T-cell (primary cell): ENCODE measurements at places on chromosomes 16 and 17.

GRCh38 chr17:39946551-39947330 is 16.1 kb upstream of the GSDMA start:
- H3K4me3 ChIP-seq, result no peak overlapping the region
- no peaks in the 10 kb centered on the region for H3K36me3 ChIP-seq
- no peak for DNase-seq

DNA sequence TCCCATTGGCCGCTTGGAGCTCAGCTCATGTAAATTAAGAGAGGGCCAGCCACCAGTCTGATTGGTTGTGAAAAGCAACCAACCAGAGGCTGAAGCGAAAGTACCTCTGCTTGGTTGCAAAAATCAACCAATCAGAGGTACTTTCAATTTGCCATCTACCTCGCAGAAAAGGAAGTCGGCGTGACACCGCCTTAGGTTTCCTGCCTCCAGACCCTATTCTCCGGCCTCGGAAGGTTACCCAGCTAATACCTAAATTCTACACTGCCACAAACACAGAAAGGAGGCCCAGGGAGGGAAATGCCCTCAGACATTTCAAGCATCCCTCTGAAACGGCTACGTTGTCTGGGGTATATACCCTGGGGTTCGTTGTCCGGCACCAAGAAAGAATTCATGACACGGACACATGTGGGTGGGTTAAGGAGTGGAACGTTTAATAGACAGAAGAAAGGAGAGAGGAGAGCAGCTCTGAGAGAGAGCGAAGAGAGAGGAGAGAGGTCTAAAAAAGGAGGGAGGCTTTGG is 481.3 kb downstream of the TMEM114 start:
- H3K27ac ChIP-seq, result no peak overlapping the region
- H3K36me3 ChIP-seq, result no peaks in the 10 kb centered on the region
- DNase-seq, result no peak
- no peak overlapping the region for H3K4me3 ChIP-seq
- no peaks in the 10 kb centered on the region for H3K27me3 ChIP-seq
- H3K4me1 ChIP-seq, result no peaks in the 10 kb centered on the region

DNA sequence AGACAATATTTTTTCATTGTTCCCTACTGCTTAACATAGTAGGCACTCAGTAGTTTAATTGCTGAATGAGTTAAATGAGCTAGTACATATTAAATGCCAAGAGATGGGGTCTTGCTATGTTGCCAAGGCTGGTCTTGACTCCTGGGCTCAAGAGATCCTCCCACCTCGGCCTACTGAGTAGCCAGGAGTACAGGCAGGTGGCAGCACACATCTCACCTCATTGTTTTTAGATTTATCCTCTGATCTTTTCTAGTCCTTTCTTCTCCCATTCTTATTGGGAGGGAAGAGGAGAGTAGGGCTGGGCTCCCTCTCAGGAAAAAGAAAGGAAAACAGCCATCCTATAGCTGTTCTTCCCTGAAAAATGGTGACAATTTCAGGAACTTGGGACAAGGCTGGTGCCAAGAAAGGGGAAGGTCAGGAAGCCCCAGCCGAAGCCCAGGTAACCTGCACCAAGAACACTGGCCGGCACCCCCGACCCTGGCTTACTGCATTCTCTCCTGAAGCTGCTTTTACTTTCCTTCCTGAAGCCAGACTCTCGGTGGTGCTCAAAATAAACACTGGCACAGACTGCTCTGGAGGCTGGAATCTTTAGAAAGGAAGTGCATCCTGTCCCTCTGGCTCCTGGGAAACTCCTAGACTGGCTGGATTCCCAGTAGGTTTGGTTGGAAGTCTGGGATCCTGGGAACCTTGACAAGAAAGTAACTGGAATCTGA is 2.7 kb downstream of the TNFAIP1 start:
- no peak overlapping the region for H3K4me3 ChIP-seq
- peaks cover 7% of the 10 kb centered on the region for H3K36me3 ChIP-seq

- peaks cover 13% of the 10 kb centered on the region for H3K4me1 ChIP-seq
- H3K4me3 ChIP-seq, result no peak overlapping the region
- no peak overlapping the region for H3K27ac ChIP-seq
- no peaks in the 10 kb centered on the region for H3K27me3 ChIP-seq
- no peaks in the 10 kb centered on the region for H3K36me3 ChIP-seq
- no peak for DNase-seq
Measured at GRCh38 chr17:67136191-67137025, 92.1 kb downstream of the CACNG1 start.

DNA sequence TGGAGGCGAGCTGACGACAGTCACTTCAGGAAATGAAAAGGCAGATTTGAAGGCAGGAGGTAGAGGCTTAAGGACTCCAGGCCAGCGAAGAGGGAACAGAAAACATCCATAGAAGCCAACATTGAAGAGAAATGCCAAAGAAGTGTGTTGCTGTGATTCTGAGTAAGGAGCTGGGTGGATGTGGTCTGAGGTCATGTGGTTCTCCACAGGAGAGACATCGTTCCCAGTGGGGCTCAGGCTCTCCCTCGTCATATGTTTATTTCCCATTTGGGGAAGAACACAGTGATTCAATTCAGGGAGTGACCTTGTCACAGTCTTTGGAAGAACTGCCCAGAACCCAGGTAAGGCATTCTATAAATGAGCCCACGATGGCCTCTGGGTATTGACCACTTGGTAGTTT is 6.6 kb upstream of the PMP22 start:
- H3K27me3 ChIP-seq, result no peaks in the 10 kb centered on the region
- H3K36me3 ChIP-seq, result no peaks in the 10 kb centered on the region
- H3K4me3 ChIP-seq, result no peak overlapping the region
- no peak overlapping the region for H3K27ac ChIP-seq
- no peaks in the 10 kb centered on the region for H3K4me1 ChIP-seq
- DNase-seq, result no peak

DNA sequence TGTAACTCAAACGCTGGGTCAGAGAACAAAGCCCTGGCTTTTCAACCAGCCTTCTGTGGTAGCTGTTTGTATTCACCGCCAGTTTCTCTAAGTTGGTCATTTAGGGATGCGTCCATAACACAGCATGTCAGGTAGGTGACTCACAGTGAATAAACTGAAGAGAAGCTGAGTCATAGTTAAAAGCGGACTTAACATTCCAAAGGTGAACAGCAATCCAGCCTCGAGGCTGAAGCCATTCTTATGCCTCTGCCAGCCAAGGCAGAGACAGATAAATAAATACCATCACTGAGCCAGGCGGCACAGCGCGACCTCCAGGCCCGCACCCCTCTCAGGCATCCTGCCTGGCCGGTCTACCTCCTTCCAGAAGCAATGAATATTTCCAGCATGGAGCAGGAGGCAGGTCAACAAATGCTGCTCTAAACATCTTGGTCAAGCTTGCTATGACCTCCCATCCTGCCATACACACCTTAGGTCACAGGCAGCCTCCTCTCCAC is 12.4 kb upstream of the CACNG4 start:
- no peak overlapping the region for H3K27ac ChIP-seq
- no peak overlapping the region for H3K4me3 ChIP-seq
- no peaks in the 10 kb centered on the region for H3K36me3 ChIP-seq
- H3K4me1 ChIP-seq, result no peaks in the 10 kb centered on the region

DNA sequence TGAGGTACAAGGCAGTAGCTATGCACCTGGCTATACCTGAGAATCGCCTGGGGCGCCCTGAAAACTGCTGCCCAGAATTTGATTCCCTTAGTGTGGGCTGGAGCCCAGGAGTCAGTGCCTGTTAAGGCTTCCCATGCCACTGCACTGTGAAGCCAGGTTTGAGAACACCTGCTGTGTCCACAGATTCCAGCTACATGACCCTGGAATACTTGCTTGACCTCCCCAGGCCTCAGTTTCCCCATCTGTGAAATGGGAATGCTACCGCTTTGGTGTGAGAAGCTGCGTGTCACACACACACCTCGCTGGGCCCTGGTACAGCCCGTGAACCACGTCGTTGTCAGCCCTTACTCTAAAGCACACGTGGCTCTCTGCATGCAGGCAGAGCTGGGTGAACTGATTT is 271.0 kb downstream of the C16orf95 start:
- H3K4me3 ChIP-seq, result no peak overlapping the region
- H3K27ac ChIP-seq, result no peak overlapping the region
- no peaks in the 10 kb centered on the region for H3K4me1 ChIP-seq
- no peaks in the 10 kb centered on the region for H3K36me3 ChIP-seq

- no peaks in the 10 kb centered on the region for H3K27me3 ChIP-seq
- no peak overlapping the region for H3K4me3 ChIP-seq
- peaks cover 58% of the 10 kb centered on the region for H3K36me3 ChIP-seq
- DNase-seq, result no peak
Measured at GRCh38 chr17:73208139-73208827, 15.4 kb downstream of the COG1 start.

- H3K27me3 ChIP-seq, result no peaks in the 10 kb centered on the region
- peak overlapping the region; percentile 5 for H3K27ac ChIP-seq
- no peak overlapping the region for H3K4me3 ChIP-seq
- peaks cover 11% of the 10 kb centered on the region for H3K36me3 ChIP-seq
- H3K4me1 ChIP-seq, result no peaks in the 10 kb centered on the region
- no peak for DNase-seq
Measured at GRCh38 chr17:45293413-45294211, 23.2 kb downstream of the MAP3K14 start.

DNA sequence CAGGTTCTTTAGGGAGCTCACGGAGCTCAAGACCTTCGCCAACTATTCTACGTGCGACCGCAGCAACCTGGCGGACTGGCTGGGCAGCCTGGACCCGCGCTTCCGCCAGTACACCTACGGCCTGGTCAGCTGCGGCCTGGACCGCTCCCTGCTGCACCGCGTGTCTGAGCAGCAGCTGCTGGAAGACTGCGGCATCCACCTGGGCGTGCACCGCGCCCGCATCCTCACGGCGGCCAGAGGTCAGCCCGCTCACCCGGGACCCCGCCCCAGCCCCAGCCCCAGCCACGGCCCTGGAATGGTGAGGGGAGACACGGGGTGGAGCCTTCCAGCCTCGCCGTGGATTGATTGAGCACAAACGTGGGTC is 13.5 kb downstream of the SARM1 start:
- H3K27ac ChIP-seq, result peak overlapping the region; percentile 45
- peaks cover 11% of the 10 kb centered on the region for H3K27me3 ChIP-seq
- H3K36me3 ChIP-seq, result peaks cover 12% of the 10 kb centered on the region
- no peak for DNase-seq

GRCh38 chr17:15392326-15392741 is 50.9 kb upstream of the TEKT3 start:
- H3K4me3 ChIP-seq, result no peak overlapping the region
- H3K36me3 ChIP-seq, result no peaks in the 10 kb centered on the region
- peaks cover 11% of the 10 kb centered on the region for H3K27me3 ChIP-seq
- DNase-seq, result no peak
- no peak overlapping the region for H3K27ac ChIP-seq

- no peak for DNase-seq
- no peaks in the 10 kb centered on the region for H3K27me3 ChIP-seq
- no peaks in the 10 kb centered on the region for H3K4me1 ChIP-seq
- H3K27ac ChIP-seq, result no peak overlapping the region
Measured at GRCh38 chr16:5024632-5025031, 9.1 kb downstream of the NAGPA start.

GRCh38 chr16:27748868-27749546 is 199.1 kb downstream of the KATNIP start:
- H3K27ac ChIP-seq, result no peak overlapping the region
- no peaks in the 10 kb centered on the region for H3K27me3 ChIP-seq
- DNase-seq, result peak; percentile 23
- no peak overlapping the region for H3K4me3 ChIP-seq
- H3K36me3 ChIP-seq, result peaks cover 6% of the 10 kb centered on the region

- H3K4me3 ChIP-seq, result peak overlapping the region; percentile 60
- H3K27ac ChIP-seq, result peak overlapping the region; percentile 84
- H3K4me1 ChIP-seq, result peaks cover 23% of the 10 kb centered on the region
- H3K27me3 ChIP-seq, result no peaks in the 10 kb centered on the region
- peak; percentile 61 for DNase-seq
- H3K36me3 ChIP-seq, result no peaks in the 10 kb centered on the region
Measured at GRCh38 chr16:324451-325334, 27.8 kb downstream of the AXIN1 start.

DNA sequence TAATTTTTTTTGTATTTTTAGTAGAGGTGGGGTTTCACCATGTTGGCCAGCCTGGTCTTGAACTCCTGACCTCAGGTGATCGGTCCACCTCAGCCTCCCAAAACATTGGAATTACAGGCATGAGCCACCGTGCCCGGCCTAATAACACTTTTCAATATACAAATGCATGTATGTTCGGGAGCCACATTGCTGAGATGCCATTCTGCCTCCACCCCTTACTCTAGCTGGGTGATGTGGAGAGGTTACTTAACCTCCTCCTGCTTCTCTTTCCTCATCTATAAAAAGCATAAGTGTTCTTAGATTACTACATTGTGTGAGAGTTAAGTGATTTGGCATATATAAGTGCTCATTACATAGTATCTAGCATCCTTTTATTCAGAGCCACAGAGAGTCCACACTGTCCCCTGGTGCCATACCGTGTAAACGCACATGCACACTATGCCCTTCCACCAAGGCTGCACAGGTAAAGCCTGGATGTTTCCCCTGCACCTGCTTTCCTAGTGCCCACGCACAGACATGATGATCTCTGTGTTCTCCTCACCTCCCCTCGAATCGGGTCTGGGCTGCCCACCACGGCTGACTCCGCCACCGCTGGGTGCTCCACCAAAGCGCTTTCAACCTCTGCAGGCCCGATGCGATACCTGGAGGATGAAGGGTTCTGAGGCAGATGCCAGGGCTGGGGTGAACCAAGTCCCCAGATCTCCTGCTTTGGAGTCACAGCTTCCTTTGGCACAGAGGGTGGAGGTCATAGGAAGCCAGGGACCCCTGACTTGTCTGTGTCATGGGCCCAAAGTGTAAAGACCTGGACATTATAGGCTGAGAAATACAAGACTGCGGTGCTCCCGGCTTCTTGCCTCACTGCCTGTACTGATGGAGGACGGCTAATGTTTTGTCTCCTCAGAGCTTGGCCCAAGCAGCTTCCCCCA is 49.0 kb upstream of the ACSM2B start:
- no peaks in the 10 kb centered on the region for H3K27me3 ChIP-seq
- H3K36me3 ChIP-seq, result no peaks in the 10 kb centered on the region

DNA sequence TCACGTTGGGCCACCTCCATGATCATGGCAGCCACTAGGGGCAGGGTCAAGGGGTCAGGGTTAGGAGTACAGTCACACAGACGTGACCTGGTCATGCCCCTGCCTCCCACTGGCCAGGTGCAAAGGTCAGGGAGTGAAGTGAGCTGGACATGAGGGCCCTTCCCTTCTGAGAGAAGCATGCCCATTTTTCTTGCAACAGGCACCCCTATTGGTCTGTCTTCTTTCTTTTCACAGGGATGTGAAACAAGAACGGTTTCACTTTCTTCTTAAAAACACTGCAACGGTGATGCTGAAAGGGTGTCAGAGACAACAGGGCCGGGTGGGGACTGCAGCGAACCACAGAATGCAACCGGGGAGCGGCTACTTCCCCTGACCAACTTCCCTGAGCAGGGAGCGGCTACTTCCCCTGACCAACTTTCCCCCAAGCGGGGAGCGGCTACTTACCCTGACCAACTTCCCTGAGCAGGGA is 52.1 kb upstream of the DOC2B start:
- H3K4me1 ChIP-seq, result no peaks in the 10 kb centered on the region
- no peak overlapping the region for H3K27ac ChIP-seq
- H3K4me3 ChIP-seq, result no peak overlapping the region
- H3K27me3 ChIP-seq, result no peaks in the 10 kb centered on the region

DNA sequence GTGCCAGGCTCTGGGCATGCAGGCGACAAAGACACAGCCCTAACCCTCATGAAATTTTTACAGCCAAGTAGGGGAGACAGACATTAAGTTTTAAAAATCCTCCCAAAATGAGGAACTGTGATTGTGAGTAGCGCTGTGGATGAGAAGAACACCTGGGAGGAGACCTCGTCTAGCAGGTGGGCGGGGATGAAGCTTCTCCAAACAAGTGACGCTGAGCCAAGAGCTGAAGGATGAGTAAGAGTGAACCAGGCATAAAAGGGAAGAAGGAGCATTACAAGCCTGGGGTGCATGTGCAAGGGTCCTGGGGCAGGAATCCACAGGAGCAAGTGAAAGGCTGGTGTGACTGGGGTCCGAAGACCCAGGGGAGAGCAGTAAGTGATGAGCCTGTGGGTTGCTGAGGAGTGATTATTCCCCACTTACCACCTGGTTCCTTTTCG is 149.4 kb upstream of the HS3ST2 start:
- no peak overlapping the region for H3K4me3 ChIP-seq
- H3K27ac ChIP-seq, result no peak overlapping the region
- H3K27me3 ChIP-seq, result peaks cover 29% of the 10 kb centered on the region
- no peak for DNase-seq
- H3K4me1 ChIP-seq, result no peaks in the 10 kb centered on the region
